CD4-positive, alpha-beta T cell treated with Interleukin-6 at 100 ng/mL for 8 hours (primary cell): ENCODE measurements at places on chromosomes 12 and 14.

DNA sequence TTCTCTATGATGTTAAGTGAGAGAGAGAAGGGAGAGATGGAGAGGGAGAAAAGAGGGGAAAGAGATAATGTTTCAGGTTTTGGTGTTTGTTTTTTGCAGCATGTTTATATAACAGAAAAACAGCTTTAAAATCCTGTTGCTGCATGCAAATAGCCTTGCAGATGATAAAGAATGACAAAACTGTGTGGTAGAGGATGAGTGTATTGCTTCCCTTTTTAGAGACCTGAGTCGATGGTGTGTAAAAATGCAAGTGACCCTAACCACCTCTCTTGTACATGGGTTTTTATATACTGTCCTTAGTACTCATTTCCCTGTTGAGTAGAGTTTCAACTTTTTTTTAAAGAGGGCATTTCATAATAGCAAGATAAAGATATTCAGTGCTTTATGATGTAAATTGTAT is 249.1 kb downstream of the AKAP6 start:
- no peak for DNase-seq

DNA sequence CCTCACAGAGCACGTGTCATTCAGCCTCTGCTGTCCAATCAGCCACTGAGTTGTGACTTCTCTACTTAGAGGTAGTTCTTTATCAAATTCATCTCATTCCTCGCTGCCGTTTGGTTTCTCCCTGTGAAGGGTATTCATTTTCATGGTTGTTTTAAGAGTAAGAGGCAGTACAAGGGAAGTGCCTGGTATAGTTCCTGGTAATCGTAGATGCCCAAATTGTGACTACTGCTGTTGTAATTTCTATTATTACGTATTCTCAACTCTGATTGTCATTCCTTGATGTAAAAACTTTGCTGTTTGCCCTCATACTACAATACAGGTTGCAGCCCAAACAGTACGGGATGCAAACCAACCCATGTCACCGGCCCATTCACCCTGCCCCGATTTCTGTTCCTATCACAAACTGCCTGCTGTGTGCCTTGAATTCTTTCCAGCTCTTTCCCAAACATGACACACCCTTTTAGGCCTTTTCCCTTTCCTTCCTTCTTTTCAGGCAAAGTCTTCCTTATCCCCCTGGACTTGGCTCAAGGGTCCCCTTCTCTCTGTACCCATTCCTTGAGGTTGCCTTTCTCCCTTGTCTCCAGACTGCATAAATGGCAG is 93.0 kb downstream of the SLC25A47 start:
- no peak for DNase-seq

DNA sequence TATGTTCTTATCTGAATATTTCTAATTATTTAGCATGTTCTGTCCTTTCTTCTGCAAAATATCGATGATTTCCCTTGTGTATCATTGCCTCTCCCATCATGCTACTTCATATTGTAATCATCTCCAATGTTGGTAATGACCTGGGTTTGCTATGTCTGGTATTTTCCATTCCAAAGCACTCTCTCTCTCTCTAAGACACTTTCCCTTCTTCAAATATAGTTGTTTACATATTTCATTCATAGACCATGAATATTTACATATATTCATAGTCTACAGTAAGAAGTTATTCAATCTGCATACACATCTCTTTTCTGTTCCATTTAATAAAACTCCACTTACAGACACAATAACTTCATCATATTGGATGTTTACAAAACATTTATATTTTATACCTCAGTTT is 1516.5 kb upstream of the FLRT2 start:
- no peak for DNase-seq

- no peak for DNase-seq
These were observed 39.4 kb downstream of the ETV6 start for GRCh38 chr12:11688831-11689230.

DNA sequence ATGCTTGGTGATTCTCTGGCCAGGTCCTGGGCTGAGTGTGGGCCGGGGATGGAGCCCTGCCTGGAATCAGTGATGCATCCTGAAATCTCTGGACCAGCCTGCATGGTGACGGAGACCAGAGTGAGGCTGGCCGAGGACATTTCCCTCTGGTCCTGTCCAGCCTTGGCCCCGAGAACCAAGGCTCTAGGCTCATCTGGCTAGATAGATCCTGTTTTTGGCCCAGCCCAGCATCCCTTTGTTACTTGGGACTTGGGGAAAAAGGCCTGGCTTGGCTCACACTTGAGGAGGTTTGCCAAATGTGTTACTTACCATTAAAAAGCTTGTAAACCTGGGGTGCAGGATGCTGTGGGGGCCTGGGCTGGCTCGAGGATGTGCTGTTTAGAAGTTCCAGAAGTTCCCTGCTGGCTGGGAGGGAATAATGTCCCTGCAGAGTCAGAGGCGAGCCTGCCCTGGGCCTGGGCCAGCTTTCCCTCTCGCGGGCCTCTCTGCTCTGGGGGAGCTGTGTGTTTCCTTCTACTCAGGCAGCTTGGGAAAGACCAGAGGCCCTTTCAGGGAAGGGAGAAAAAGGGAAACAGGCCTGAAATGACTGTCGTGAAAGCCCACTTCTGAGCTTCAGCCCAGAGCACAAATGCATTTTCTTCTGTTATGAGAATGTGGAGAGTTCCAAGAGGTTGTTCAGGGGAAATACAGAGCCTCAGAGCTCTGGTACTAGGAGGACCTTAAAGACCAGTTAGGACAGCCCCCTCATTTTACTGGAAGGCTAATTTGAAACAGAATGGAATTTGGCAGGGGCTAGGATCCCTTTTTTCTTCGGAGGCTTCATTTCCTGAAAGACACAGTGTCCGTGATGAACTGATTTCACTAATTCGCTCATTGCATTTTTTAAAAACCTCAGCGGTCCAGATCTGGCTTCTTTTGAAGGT is 47.2 kb upstream of the CTDSP2 start:
- no peak for DNase-seq

- no peak for DNase-seq
These were observed 155.5 kb downstream of the SLC15A5 start for GRCh38 chr12:16121953-16122352.

- DNase-seq, result no peak
These were observed 33.3 kb downstream of the STAB2 start for GRCh38 chr12:103620395-103620794.

- DNase-seq, result no peak
These were observed 14.1 kb downstream of the RILPL1 start for GRCh38 chr12:123519141-123520001.

DNA sequence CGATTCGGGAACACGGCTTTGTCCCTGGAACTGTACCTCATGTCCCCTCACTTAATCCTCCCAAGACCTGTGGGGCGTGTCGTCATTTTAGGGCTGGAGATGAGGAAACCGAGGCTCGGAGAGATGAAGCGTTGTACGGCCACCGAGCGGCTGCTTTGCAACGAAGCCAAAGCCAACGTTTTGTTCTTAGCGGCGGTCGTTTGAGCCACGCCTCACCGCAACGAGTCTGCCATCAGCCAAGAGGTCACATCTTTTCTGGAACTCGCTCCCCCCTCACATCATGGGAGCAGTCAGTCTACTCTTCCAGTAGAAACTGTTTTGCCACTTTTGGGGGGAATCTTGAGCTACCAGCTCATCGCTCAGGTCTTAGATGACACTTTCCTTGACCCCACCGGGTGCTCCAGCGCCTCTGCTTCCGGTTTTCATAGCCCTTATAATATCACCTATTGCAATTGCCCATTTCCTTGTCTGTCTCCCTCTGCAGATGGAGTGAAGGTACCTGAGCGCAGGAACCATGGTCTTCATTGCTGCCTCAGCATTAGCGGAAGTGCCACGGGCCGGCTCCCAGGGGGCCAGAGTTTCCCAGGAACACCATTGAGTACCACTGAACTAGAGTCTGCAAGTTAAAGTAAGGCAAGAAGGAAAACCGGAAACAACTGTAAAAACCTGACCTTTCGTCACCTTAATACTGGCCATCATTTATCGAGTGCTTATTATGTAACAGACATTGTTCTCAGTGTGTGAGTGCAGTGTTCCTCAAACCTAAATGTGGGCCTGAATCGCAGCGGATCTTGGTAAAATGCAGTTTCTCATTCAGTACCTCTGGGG is 19.6 kb downstream of the NINJ2 start:
- no peak for DNase-seq

DNA sequence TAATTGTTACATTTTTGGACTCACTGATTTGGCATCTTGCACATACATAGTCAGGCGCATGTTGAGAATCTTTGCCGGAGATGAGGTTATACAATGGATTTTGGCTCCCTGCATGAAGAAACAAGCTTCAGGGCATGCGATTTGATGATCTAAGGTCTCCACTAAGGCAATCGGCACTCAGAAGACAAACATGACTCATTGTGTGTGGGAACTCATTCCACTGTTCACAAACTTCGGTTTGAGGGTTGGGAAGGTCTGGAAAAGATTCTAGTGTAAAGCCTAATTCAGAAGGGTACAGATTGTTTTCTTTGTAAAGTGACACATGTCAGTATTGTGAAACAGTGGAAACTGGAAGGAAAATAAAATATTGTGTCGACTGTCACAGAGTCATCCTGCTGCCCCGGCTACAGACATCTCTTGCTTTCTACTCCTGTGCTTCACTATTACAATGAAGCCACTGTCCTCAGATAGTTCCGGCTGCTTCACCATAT is 192.6 kb upstream of the HMGA2 start:
- no peak for DNase-seq

- DNase-seq, result peak; percentile 29
These were observed 19.3 kb upstream of the KRT7 start for GRCh38 chr12:52213564-52214420.

DNA sequence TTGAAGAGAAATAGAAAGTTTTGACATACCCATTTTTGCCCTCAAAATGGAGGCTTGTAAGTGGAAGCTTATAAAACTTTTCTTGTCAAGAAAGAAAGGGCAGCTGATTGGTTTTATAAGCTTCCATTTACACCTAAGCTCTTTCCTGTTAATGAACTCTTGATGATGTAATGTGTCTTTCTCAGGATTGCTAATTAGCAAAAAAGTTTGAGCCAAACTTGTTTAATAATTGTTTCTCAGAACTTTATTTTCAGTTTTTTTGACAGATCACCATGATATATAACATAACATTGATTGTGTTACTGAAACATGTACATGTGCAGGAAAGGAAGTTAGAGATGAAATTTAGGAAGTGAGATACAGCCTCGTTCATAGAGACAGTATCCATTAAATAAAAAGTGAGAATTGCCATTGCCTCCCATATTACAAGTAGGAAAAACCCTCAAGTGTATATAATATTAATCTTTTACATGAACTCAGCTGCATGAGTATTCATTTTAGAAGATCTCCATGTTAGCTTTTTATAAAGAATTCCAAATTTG is 26.8 kb downstream of the RIC8B start:
- no peak for DNase-seq

- no peak for DNase-seq
These were observed 13.0 kb upstream of the PNMA1 start for GRCh38 chr14:73727166-73727565.

DNA sequence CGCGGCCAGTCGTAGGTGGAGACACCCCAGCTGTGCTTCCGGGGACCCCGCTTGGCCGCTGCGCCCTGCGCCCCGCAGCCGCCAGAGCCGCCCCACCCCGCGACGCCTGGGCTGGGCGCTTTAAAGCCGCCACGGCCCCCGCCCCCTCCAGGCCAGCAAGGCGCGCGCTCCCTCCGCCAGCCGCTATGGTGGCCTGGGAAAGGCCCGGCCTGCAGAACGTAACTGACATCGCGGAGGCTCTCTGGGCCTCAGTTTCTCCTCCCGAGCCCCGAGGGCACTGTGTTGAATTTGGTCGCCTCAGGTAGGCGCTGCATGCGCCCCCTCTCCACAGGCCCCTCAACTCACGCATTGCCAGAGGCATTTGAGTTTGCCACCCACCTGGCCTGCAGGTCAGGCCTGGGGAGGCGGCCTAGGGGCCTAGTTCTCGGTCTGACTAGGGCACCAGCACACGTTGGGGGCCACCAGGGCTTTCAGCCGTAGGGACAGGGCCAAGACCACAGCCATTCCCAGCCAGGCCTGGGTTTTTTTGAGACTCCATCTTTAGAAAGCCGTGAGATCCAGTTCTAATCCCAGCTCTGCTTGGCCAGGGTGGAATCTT is at the start of gene NGB:
Gene NGB (minus strand): TSS at position 94 of the 598 bp plus-strand sequence. CDS start 269 bp downstream, outside the sequence.
- no peak for DNase-seq

GRCh38 chr14:32408018-32408417 is 78.9 kb downstream of the AKAP6 start:
- DNase-seq, result no peak

DNA sequence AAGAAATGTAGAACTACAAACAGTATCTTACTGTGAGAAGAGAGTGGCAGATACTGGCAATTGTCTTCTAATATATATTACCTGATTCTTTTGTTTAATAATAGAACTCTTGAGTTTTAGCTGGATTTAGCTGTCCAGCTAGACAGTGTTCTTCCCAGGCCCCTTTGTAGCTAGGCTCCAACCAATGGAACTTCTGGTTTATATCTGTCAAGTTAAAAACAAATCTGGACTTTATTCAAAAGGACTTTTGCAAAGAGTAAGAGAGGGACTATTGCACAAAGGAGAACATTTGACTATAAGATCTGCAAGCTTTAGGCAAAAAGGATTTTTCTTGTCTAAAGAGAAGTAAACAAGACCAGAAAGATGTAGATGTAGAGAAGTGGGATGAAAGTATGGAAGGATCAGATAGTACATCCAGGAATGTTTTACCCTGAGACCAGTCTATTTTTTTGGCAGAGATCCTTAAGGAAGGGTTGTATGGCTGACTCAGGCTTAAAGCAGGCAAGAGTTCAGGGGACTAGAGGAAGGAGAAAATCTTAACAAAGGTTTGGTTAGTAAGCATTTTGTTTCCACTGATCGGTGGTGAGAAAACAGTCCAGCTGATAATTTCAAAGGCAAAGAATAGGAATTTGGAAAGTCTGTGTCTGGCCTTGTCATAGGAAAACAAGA is 111.1 kb upstream of the PLEKHA5 start:
- DNase-seq, result no peak

- DNase-seq, result no peak
These were observed 563 bp upstream of the STXBP6 start for GRCh38 chr14:25050269-25051150.

DNA sequence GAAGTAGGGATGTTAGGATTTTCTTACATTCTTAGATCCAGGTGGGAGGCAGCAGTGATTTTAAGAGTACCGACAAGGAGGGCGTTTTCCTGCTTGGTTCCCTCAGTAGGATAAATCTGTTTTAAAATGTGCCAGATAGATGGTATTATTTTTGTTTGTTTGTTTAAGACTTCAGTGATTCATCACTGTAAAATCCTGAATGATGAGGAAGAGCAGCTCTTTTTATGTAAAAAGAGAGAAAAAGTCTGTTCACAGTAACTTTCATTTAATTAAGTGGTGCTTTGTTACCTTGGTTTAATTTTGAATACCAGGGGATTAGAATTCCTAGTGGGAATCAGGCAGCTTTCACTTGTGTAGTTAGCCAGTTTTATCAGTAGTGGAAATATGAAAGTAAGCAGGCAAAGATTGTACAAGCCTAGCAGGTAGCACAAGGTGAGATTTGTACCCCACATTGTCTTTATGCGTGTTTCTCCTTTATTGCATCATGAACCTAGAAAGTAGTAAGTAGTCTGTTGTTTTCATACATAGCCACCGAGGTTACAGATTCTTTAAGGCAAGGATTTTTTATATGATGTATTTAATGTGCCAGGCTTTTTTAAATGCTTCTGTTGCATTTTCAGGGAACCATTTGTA is 349.6 kb downstream of the CCDC91 start:
- DNase-seq, result no peak
